ENCODE measurements at places on chromosomes 16 and 17.

DNA sequence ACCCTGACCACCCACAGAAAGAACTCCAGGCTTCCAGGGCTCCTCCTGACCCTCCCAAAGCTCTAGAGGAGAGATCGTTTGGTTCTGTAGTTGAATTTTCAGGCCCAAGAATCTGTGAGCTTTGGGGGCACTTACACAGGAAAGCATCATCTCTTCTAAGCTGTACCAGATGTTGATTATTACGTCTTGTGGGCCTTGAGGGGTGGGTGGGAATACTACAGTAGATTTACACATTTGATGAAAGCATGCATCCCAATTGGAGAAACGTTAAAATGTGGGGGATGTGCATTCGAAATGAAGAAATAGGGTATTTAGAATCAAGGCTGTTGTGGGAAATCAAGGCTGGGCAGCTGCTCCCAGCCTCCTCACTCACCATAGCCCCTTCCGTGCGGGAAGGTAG, 61.9 kb downstream of the MGAT5B start:
- DNase-seq, result no peak

GRCh38 chr16:85838381-85838780, 38.9 kb downstream of the COX4I1 start:
- DNase-seq, result no peak

DNA sequence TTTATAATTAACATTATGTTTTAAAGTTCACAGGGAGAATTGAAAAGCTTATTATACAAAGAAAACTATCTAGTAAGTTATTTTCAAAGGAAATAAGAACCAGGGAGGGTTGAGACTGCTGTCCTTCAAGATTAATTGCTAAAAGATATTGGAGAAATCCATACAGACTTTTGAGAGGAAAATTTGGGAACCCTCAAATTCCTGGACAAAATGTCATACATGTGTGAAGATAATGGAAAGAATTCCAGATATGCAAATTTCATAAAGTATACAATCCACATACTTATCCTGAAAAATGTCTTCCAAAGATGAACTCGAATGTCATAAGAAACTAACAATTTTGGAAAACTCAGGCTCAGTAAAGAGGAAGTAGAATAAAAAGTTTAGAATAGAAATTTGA, 213.8 kb downstream of the HS3ST3A1 start:
- DNase-seq, result no peak

GRCh38 chr16:49567950-49568349, 194.3 kb downstream of the C16orf78 start:
- no peak for DNase-seq

Data from neural progenitor cell (in vitro differentiated cells).